ENCODE measurements at places on chromosomes 16 and 17.

GRCh38 chr16:67764158-67764667 is 42.1 kb downstream of the RANBP10 start:
- no peak for DNase-seq

- DNase-seq: no peak
Measured at GRCh38 chr16:53605831-53606400, 97.7 kb downstream of the RPGRIP1L start.

GRCh38 chr17:62696726-62697490 is 69.4 kb downstream of the MRC2 start:
- DNase-seq: no peak

DNA sequence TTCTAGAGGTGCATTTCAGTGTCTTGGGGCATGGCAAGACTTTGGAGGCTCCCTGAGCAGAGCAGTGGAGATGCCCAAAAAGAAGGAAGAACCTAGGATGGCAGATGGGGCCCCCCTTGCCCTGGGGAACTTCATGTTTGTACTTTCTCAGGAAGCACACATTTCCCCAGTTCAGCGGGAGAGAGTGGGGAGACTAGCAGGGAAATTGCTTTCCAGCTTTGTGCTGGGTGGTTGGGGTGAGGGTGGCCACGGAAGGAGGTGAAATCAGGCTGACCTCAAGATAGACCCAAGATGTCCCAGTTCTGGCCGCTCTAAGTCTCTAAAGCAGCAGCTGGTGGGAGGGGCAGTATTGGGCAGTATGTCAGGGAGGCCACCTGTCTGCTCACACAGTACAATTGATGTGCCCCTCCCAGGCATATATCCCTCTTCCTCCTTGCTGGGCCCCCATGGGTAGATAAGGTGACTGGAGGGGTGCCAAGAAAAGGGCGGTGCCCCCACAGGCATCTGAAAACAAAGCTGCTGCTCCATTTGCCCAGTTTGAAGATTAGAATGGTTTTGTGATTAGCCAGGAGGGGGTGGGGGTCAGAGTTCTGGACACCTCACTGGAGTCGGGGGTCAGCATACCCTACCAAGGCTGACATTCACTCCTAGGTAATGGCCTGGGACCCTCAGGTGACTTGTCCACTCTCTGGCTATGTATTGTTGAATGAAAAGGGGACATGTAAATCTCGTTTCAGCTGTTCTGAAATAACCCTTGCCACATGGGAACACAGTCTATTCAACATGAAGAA is 17.1 kb upstream of the NAGLU start:
- DNase-seq: no peak

GRCh38 chr16:11624205-11624604 is 37.5 kb upstream of the LITAF start:
- DNase-seq: no peak

DNA sequence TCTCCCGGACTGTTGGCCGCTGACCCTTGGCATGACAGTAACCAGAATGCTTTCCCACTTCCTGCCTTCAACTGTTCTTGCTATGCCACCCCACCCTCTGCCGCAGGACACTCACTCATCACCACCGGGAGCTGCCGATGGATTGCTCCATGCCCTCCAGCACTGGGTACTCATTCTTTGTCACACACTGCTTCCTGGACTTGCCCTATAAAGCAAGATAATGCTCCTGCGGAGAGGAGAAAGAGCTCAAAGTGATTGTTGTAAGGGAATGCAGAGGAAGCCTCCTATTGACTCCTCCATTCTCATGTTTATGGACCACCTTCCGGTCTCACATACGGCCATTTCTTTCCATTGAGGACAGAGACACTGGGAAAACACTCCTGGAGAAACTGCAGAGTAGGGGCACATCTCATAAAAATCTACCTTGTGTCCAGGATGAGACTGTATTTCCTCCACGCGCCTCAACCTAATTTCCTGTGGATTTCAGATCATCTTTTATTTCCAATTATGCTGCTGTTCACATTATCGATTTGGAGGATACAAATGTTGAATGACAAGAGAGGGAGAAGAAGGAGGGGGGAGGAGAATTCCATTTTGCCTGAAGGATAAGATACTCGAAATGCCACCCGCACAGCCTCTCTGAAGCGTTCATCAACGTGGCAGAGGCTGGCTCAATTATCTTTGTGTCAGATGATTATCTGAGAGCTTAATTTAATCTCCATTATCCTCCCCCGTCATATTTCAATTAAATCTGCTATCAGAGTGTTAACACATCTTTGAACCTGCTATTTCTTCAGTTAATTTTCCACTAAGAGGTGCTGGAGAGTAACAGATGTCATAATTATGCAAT is 486.1 kb upstream of the SALL1 start:
- DNase-seq: no peak

DNA sequence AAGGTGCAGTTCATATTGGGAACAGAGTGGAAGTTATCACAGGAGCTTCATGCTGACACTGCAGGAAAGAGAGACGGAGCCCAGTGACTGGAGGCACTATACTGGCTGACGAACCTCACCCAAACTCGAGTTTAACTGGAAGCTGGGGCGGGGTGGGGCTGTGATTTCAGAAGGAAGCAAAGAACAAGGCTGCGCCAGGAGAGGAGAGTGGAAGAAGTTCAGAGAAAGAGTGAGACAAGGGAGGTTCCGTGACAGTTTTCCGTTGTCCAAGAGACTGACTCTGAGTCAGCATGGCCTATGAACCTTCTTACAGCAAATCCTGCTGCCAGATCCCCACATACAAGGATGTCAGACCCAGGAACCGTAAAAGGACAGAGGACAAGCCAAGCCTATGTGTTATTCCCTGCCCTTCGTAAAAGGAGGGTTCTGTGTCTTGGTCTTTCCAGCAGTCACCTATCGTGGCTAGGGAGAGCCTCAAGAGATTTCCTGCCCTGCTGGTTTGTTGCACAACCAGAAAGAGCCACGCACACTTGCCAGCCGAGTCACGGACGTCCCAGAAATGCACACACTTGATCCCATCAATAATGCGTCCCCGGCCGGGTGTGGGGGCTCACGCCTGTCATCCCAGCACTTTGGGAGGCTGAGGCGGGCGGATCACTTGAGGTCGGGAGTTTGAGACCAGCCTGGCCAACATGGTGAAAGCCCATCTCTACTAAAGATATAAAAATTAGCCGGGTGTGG is 5.1 kb downstream of the PITPNA start:
- DNase-seq: no peak

GRCh38 chr16:67558859-67559258 is 3.5 kb upstream of the CTCF start:
- no peak for DNase-seq

- no peak for DNase-seq
Measured at GRCh38 chr17:38358586-38359513, 7.2 kb downstream of the SOCS7 start.

- no peak for DNase-seq
Measured at GRCh38 chr17:11932337-11932898, 64.9 kb downstream of the ZNF18 start.

DNA sequence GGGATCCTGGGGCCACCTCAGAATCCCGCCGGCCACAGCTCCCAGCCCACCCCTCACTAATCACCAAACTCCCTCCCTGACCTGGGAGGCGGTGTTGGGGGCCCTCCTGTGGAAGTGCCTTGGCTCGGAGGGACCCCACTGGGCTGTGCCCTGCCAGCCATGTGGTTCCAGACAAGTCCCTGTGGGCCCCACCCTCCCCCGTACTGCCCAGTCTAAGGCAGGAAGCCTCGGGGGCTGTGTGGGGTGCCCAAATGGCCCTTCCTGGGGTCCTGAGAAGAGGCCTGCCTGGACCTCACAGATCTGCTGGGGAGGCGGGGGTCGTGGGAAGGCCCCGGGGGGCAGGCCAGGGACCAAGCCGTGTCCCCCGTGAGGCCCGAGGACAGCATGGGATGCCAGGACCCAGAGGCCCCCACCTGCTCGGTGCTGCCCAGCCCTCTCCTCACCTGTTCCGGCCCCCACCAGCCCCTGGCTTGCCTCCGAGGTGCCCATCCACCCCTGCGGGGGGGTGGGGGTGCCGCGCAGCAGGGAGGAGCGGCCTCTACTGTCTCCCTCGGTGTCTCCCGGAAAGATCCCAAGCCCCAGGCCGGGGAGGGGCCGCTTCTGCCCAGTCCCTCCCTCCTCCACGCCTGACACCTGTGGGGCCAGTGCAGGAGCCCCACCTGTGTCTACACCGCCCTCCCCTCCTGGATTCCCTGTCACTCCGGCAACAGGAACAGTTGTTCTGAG is 9.3 kb upstream of the KREMEN2 start:
- DNase-seq: no peak

- no peak for DNase-seq
Measured at GRCh38 chr17:63679214-63679613, 20.7 kb downstream of the LIMD2 start.

DNA sequence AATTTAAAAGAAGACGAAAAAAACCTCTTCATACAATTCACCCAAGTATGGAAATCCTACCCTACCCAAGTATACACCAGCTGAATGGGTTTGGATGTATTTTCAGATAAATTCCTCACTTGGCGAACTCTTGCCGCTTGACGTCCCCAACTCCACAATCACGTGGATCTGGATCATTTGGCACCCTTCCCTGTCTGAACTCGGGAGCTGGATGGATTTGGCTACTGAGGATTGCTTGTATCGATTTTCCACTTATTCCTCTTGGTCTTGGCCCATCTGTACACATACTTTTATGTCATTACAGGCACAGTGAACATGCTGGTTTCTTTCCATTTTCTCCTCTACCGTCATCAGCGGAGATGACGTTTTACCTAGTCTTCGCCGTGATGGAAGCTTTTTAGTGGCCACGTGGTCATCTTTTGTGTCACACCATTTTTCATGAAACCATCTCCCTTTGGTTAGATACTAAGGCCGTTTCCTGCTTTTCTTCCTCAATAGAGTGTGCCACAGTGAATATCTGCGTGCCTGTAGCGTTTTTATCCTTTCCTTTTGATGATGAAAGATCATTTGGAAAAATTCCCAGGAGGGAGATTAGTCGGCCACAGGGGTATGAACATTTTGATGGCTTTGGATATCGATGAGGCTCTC is 47.1 kb downstream of the CMIP start:
- DNase-seq: no peak

DNA sequence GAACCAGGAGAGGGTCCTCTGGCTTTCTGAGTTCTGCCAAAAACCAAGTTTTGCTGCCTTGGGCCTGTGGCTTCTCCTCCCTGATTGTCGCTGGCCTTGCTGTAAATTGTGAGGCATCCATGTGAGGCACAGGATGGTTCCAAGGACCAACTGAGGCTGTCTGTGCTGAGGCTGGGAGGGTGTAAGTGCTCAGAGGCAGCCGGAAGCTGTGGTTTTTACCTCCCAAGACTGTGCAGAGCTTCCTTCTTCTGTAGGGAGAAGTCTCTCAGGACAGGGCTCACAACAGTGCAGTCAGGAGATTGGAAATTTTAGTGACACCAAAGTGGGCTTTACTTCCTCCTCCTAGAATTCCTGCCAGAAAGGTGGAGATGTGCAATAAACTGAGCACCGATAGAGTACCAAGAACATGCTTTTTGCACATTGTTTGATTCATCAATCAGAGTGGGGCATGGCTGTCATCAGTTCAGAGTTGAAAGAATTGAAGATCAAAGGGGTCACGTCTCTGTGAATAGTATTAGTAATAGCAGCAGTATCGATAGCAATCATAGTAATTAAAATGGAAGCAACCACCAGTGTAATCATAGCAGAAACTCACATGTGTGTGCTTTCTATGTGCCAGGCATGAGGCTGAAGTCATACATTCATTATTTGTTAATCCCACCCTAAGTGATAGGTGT is 467.1 kb downstream of the WWOX start:
- no peak for DNase-seq

DNA sequence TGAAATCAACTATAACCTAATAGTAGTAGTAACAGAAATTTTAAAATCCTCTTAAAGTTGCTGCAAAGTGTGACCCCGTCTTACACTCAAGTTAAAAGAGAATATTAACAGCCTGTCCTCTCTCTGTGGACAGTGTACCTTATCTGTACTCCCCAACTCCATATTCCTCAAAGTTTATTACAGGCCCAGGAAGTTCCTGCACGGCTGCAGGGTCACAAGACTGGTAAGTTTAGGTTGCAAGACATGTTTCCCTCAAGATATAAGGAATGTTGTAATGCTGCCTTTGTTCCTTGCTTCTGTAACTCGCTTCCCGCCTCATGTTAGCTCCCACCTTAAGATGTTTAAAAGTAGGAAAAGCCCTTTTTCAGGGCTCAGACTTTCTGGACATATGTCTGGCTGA is 72.2 kb downstream of the ITFG1 start:
- DNase-seq: no peak

- DNase-seq: no peak
Measured at GRCh38 chr16:12113523-12114345, 137.2 kb downstream of the SNX29 start.

DNA sequence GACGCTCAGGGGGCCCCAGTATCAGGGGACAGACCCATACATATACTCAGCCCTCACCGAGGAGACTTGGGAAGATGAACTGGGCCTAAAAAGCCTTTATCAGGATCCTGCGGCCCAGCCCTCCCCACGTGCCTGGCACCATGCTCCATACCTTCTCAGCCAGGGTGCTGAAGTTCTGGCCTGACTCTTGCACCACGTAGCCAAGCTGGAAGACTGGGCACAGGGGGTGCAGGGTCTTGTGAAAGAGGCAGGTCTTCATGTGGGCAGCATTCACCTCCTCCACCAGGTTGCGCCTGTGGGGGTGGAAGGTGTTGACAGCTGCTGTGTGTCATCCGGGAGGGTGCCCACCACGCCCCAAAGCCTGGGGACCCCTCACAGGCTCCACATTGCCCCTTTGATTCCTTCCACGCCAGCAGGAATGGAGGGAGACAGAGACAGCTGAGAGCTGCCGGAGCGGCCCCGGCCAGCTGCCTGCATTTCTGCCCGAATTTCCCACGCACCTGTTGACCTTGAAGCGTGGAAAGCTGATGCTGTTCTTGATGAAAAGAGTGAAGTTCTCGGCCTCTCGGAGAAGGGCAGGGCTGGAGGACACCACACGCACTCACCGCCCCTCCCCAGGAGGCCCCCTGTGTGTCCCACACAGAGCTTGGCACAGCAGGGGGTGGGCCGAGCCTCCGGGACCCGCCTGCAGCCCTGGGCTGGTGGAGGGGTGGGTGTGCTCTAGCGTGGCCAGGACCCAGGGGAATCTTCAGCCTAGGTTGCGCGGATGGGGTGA is 10.4 kb upstream of the CAMKK1 start:
- no peak for DNase-seq

DNA sequence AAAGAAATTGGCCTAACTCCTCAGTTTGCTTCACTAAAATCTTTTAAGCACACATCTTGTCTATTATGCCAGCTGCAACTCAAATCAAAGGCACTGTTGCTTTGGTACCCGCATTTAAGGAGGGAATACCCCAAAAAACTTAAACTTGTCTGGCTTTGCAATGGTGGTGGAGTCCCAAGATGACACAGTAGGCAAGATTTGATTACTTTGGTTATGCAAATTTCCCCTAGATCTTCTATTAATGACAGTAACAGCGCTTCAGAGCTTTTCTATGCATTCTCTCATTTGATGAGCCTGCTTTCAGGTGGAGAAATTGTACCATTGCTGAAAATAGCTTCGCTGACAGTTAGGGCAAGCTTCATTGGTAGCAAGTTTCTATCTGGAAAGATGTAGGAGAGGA is 27.2 kb downstream of the WWOX start:
- DNase-seq: no peak

DNA sequence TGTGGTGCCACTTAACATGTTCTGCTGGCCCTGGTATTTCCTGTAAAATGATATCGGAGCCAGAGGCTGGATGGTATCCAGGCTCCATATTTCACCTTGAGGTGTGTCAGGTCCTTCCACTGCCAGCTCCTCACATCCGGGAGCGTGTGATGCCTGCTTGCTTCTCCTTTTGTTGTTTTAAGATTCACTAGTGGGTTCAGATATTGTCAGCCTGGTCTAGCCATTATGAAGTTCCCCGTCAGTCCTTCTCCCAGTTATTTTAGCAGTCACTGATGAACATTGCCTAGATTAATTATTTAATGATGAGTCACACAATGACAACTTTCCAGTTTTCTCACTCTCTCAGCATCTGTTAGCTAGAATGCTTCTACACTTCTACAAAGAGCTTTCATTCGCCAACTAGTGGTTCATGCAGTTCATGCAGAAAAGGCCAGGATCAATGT is 11.3 kb downstream of the DNAAF1 start:
- DNase-seq: no peak
